Right ventricle myocardium superior (tissue), 1 donor: ENCODE measurements at places on chromosomes 6 and 20. TPM values are rescaled to one million over a fixed set of nuclear protein-coding genes. Genes with fewer than 3 reads are reported as not detected.
A peak's percentile ranks its signal among the peaks of the same experiment; 100 is the strongest.

POPDC3 gene
- 50.1 TPM for total RNA-seq

MYMX gene
- total RNA-seq, result 0.56 TPM

CST4 gene
- not detected for total RNA-seq

E2F3 gene
- total RNA-seq, result 6.5 TPM

GRCh38 chr6:135909737-135910387 lies 58.4 kb downstream of the PDE7B start:
- peak; percentile 33 for DNase-seq

GRCh38 chr6:40909811-40910210 lies 129.2 kb downstream of the UNC5CL start:
- no peak for DNase-seq

- peak; percentile 90 for DNase-seq
Measured at GRCh38 chr6:33161354-33162331, 30.6 kb downstream of the COL11A2 start.
